ENCODE measurements at places on chromosomes 7 and 10. TPM values are rescaled to one million over a fixed set of nuclear protein-coding genes. Genes with fewer than 3 reads are reported as not detected.

The TAS2R3 gene
- total RNA-seq: not detected

The GPRIN2 gene
- total RNA-seq: 24.0 TPM

The BPGM gene
- total RNA-seq: 18.5 TPM

The FRAT2 gene
- total RNA-seq: 5.8 TPM

The PRSS2 gene
- not detected for total RNA-seq

The SOSTDC1 gene
- total RNA-seq: not detected

The TACC2 gene
- total RNA-seq: 86.3 TPM

The PLXDC2 gene
- not detected for total RNA-seq

The PAPOLB gene
- not detected for total RNA-seq

The ZNRF2 gene
- total RNA-seq: 3.9 TPM

The ITPRID1 gene
- not detected for total RNA-seq

The CD36 gene
- 0.19 TPM for total RNA-seq

The VAX1 gene
- 1.3 TPM for total RNA-seq

The SAMD9L gene
- total RNA-seq: 0.64 TPM

The HHEX gene
- 13.1 TPM for total RNA-seq

The DEPP1 gene
- total RNA-seq: 1.4 TPM

The ANKRD30A gene
- 1.0 TPM for total RNA-seq

The OPN4 gene
- not detected for total RNA-seq

The PSTK gene
- 4.3 TPM for total RNA-seq

The UCMA gene
- total RNA-seq: not detected

All from A549 treated with ZK216348 at 1 μM for 4 hours (cell line).